ENCODE measurements at places on chromosomes 12 and 14.

GRCh38 chr12:53659571-53659981, 16.3 kb downstream of the ATP5MC2 start:
- peak overlapping the region; percentile 96 for H3K27ac ChIP-seq
- peaks cover 14% of the 10 kb centered on the region for H3K4me1 ChIP-seq
- no peak for DNase-seq

GRCh38 chr14:58739674-58740073, 101.9 kb downstream of the DACT1 start:
- no peak overlapping the region for H3K4me3 ChIP-seq
- no peak overlapping the region for H3K27ac ChIP-seq
- H3K36me3 ChIP-seq = no peaks in the 10 kb centered on the region

- H3K4me1 ChIP-seq = no peaks in the 10 kb centered on the region
- no peak overlapping the region for H3K27ac ChIP-seq
- H3K4me3 ChIP-seq = no peak overlapping the region
- DNase-seq = no peak
- H3K27me3 ChIP-seq = no peaks in the 10 kb centered on the region
Observed at GRCh38 chr12:91119089-91119488, 7.8 kb upstream of the LUM start.

DNA sequence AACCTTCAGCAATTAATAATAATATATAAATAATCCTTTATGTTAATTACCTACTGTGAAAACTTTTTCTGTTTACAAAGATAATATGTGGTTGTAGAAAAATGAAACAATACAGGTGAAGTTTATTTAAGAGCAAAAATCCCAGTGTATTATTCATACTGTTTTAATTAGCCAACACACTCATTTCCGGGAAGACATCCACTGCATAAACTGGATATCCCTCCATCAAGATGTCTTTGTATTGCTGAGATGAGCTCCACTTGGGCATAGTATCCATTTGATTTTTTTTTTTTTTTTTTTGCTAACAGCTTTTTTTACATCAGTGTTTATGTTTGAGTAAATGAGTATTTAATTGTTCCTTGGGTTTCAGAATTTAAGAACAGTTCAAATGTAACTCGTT, 13.7 kb upstream of the DERA start:
- no peaks in the 10 kb centered on the region for H3K4me1 ChIP-seq
- peaks cover 55% of the 10 kb centered on the region for H3K36me3 ChIP-seq
- no peaks in the 10 kb centered on the region for H3K27me3 ChIP-seq
- no peak overlapping the region for H3K27ac ChIP-seq
- no peak for DNase-seq

DNA sequence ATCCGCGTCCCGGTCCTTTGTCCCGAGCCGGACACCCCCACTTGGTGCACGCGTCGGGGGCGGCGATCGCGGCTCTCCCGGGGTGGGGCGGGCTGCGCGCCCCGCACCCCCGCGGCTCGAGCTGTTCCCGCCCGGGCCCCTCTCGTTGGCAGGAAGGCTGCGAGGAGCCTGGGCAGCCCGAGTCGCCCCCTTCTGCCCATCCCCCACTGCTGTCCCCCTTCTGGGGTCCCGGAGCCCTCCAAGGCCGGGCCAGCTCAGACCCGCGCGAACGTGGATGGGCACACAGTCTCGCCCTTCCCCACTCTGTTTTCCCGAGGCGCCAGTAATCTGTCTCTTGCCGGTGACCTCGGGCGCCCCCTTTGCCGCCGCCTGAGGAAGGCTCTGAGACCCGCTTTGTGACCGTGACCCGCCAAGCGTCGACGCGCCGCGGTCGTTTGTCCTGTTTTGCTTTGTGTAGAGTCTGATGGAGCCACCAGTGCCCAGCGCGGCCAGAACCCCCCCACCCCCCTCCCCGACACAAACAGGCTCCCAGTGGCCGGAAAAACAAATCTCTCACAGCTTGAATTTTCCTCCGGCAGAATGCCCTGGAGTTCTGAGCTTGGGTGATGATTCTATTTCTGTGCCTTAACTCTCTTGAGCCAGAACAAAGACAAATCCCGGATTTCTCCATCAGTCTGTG, 610 bp downstream of the C14orf132 start:
- peaks cover 57% of the 10 kb centered on the region for H3K27me3 ChIP-seq
- peaks cover 25% of the 10 kb centered on the region for H3K4me1 ChIP-seq
- no peak overlapping the region for H3K27ac ChIP-seq
- peak overlapping the region; percentile 81 for H3K4me3 ChIP-seq
- H3K36me3 ChIP-seq = peaks cover 7% of the 10 kb centered on the region

DNA sequence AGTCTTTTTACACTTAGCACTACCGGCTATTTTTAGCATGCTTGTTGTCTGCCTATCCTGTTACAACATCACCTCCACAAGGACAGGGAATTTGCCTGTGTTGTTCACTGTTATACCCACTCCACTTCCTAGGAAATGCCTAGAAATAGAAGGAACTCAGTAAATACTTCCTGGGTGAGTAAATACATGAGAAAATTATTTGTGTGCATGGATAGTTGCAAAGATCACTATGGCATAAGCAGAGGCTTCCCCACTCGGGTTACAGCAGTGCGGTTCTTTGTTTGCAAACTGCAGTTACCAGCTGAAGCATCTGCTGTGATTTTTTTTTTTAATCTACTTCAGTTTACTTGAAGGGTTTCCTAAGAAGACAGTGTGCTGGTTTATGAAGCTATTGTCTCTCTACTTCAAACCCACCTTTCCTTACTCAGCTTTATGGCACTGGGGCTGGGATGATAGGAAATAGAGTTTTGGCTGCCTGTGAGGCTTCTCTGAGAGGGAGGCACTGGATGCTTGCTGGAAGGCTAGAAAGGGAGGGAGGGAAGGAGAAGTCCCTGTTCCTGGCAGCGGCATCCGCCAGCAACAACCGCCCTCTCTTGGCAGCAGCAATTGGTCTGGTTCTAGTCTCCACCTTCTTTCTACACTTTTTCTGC, 29.0 kb downstream of the PDE6H start:
- no peak overlapping the region for H3K4me3 ChIP-seq
- H3K27me3 ChIP-seq = no peaks in the 10 kb centered on the region
- no peaks in the 10 kb centered on the region for H3K36me3 ChIP-seq
- peaks cover 12% of the 10 kb centered on the region for H3K4me1 ChIP-seq
- peak; percentile 34 for DNase-seq
- no peak overlapping the region for H3K27ac ChIP-seq

Data from WTC11 (cell line).